Psoas muscle (tissue), 8 donors: ENCODE measurements at places on chromosomes 13 and 19. TPM values are rescaled to one million over a fixed set of nuclear protein-coding genes. Genes with fewer than 3 reads are reported as not detected.

- H3K27ac ChIP-seq = no peak overlapping the region
- H3K36me3 ChIP-seq = no peaks in the 10 kb centered on the region
- no peak overlapping the region for H3K4me3 ChIP-seq
These were observed 433.8 kb upstream of the ZNF507 start for GRCh38 chr19:31911577-31911976.

- H3K27me3 ChIP-seq = no peaks in the 10 kb centered on the region
- H3K4me3 ChIP-seq = no peak overlapping the region
- DNase-seq = no peak
- H3K4me1 ChIP-seq = peaks cover 19% of the 10 kb centered on the region
These were observed 1.5 kb downstream of the PPFIA3 start for GRCh38 chr19:49120868-49121267.

Gene CEACAM7
- not detected for polyA plus RNA-seq

Gene ACP4
- not detected for polyA plus RNA-seq

Gene EPN1
- polyA plus RNA-seq = 211 TPM
